ENCODE measurements at places on chromosomes 11 and 22.
A peak's percentile ranks its signal among the peaks of the same experiment; 100 is the strongest.

DNA sequence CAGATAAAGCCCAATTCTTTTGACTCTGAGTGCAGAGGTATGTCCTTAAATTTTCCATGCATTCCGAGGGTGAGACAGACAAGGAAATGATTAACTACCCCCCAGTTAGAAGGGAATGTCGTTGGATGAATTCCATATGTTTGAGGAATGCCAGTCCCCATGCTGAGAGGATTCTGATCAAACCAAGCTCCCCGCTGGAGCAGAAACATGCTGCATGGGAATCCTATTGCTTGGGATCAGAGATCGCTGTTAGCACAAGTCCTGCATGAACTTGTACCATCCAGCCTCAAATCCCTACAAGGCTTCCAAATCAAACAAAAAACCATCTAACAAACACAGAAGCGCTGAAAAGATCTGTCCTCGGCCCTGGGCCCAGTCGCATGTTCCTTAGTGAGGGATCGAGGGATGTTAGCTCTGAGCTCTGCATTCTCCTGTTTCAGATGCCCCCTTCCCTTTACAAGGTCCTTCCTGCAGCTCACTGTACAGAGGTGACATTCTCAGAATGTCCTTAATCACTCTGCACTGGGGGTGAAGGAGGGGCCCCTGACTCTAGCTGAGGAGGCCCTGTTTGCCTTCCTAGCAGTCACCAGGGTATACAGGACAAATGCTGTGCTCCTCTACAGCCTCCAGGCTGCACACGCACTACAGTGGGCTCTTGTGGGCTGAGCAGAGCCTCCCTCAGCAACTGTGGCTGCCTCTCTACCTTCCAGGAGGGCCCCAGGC lies 353.4 kb downstream of the TENM4 start:
- no peak for DNase-seq

DNA sequence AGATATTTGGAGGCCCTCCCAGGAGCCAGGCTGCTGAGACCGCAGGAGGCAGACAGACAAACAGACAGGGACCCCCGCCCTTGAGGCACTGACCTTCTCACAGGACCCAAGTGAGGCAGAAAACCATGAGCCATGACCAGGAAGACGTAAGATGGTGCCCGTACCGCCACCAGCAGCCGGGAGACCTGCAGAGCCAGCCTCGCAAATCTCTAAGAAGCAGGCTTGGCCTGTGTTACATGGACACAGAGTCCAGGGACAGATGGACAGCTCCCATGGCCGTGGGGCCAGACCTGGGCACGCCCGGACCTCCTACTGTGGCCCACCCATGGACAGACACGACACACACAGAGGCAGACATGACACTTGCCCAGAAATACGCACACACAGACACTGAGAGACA lies 30.7 kb upstream of the TOLLIP start:
- DNase-seq: no peak

- DNase-seq: no peak
Observed at GRCh38 chr22:39153220-39153717, 789 bp upstream of the CBX7 start.

DNA sequence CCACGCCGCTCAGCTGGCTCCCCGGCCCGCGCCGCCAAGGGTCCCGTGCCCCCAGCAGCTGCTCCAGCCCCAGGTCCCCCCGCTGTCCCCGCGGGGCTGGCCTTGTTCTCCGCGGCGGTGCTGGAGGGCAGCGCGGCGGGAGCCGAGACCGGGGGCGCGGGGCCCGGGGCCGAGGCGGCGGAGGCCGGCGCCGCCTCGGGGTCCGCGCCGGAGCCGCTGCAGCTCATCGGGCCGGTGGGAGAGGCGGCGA lies 128 bp downstream of the TAF10 start:
- no peak for DNase-seq

- no peak for DNase-seq
Observed at GRCh38 chr11:95776859-95777258, 12.7 kb downstream of the FAM76B start.

DNA sequence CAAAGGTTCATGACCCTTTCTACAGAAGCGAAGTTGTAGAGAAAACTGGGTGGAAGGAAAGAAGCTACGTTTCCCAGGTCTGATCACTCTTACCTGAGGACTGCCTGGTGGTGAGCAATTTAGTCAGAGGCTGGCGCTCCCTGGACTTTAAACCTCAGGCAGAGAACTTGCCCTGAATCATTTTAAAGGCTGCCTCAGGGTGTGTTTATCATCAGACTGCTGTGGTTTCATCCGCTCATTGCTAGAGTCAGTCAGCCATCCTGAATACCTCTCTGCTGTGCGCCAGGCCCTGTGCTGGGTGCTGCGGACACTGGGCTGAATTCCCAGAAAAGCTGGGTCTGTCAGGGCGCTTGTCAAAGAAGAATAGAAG lies 2.7 kb downstream of the DTX4 start:
- DNase-seq: no peak

GRCh38 chr22:36258701-36259614 lies 6.0 kb downstream of the APOL1 start:
- DNase-seq: no peak

DNA sequence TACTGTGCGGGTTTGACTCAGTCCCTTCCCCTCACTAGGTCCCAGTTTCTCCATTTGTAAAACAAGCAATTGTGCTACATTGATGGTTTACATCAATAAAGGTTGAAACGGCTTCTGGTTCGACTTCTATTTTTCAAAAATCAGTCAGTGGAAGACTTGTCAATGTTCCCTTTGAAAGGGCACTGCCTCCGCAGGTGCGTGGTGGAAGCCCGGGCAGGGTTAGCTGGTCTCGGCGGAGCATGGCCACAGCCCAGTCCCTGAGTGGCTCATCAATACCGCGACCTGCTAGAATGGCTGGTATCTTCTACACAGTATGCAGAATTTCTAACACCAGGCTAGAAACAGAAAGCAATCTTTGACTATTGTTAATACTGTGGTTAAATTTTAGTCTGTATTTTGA lies 16.1 kb downstream of the MS4A10 start:
- no peak for DNase-seq

- DNase-seq: no peak
Observed at GRCh38 chr11:126176853-126177470, 34.5 kb downstream of the RPUSD4 start.

DNA sequence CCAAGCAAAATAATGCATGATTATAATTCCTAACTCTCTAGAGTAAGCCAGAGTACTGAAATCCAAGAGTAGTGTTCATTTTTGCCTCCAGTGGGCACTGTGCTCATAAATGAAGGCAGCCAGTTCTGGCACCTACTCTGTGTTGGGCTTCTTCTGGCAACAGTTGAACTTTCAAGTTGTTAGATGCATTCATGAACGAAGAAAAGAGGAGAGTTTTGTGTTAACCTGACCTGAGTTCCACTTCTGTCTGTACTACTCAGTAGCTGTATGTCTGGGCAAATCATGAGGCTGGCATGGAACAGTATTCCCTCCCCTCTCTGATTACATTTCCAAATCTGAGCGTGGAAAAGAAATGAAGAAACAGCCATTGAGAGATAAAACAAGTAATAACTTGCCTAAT lies 20.3 kb upstream of the TENM4 start:
- peak; percentile 25 for DNase-seq

GRCh38 chr22:44271732-44272400 lies 40.9 kb downstream of the SHISAL1 start:
- no peak for DNase-seq
